ENCODE measurements at places on chromosomes 16 and 17. TPM values are rescaled to one million over a fixed set of nuclear protein-coding genes. Genes with fewer than 3 reads are reported as not detected.

GRCh38 chr17:2794111-2794803, 2.0 kb upstream of the RAP1GAP2 start:
- no peak for DNase-seq

DNA sequence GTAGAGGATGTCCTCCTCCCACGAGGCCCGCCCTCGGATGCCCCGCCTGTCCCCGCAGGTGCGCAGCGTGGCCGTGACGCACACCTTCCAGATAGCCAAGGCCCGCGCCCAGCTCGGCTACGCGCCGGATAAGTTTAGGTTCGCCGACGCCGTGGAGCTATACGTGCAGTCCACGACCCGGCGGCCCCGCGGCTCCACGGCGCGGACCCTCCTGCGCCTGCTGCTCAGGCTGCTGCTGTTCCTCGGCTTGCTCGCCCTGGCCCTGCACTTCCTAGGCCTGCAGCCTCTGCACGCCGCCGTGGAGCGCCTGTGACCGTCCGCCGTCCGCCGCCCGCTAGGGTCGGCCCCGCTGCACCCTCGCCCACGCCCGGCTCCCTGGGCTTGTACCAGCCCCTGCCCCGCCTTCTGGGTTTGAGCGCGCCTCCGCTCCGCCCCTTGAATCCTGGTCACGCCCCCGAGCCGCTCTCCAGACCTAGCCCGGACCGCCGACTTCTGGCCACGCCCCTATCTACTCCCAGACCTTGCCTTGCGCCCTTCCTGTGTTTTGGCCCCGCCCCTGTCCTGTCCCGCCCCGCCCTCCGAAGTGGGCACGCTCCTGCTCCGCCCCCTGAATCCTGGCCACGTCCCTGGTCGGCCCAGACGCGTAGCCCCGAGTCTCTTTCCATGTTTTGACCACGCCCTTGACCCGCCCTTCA, 15.8 kb upstream of the EEF2K start:
- no peak for DNase-seq

- no peak for DNase-seq
These were observed 10.0 kb downstream of the GPR179 start for GRCh38 chr17:38333635-38334295.

Gene CTNS
- total RNA-seq: 7.0 TPM

Gene CCL13
- total RNA-seq: not detected

All from occipital lobe (tissue), 3 donors.